ENCODE measurements at places on chromosomes 12 and 14.

- no peak for DNase-seq
These were observed 22.7 kb downstream of the CGRRF1 start for GRCh38 chr14:54532111-54533012.

- DNase-seq, result peak; percentile 46
These were observed 1.6 kb upstream of the ACVRL1 start for GRCh38 chr12:51905471-51906429.

DNA sequence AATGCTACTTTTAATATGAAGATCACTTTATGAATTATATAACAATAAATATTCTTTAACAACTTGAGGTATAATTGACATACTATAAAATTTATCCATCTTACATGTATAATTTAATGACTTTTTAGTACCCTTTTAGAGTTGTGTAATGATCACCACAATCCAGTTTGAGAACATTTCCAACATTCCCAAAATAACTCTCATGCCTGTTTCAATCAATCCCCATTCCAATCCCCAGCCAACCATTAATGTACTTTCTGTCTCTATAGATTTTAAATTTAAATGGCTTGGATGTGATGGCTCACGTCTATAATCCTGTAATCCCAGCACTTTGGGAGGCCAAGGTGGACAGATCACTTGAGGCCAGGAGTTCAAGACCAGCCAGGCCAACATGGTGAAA, 23.5 kb upstream of the FRMD6 start:
- DNase-seq, result peak; percentile 50

DNA sequence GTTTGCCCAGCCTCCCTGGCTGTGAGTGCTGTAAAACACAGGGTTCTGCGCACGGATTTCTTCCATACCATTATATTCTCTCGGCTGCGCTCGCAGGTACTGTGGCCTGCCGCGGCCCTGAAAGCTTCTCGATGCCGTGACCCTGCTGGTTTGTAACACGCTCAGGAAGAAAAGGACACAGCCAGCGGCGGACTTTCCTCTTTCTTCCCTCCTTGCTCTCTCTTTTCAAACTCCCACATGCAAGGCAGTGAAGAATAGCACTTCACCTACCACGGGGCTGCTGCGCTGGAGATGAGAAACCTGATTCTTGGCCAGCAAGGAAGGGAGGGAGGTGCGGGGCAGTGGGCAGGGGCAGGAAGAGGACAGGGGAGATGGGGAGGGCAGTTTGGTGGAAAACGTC, 130.2 kb downstream of the RBM19 start:
- no peak for DNase-seq

GRCh38 chr14:60153991-60154390, 11.2 kb downstream of the DHRS7 start:
- DNase-seq, result no peak

Measured in fibroblast of skin of scalp (primary cell).